ENCODE measurements at places on chromosomes 13 and 19.

- DNase-seq, result no peak
Measured at GRCh38 chr13:97202761-97203160, 19.4 kb upstream of the MBNL2 start.

DNA sequence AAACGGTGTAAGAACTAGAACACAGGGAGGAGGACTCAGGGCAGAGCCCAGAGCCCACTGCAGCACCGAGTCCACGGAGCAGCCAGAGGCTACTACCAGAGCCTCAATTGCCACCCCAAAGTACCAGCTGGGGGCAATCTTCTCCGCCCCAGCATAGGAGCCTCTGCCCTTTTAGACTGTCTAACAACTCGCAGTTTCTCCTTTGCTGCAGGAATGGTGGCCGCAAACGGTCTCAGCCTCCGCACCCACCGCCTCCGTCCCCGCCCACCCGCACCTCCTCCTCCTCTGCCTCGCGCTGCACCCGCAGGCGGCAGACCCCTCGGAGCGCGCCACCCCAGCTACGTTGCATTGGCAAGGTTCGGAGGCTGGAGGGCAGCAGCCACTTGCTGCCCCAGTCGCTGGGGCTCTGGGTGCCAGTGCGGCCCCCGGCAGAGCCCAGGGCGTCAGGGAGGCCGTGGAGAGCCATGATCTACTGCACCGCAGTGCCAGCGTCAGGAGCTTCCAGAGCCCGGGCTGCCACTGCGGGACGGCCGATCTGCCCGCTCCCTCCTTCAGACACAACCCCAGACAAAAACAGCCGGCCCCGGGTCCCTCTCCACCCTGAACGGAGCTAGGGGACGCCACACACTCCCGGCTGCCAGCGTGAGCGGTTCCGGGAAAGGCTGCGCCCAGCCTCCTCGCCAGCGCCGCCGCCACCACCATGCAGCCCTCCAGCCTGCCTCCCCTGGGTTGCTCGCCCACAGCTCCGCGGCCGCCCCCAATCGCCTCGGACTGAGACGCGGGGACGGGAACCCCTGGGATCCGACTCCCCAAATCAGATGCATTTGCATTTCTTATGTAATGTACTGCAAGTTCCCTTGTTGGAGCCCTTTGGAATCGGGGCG, 1.8 kb downstream of the FGF14 start:
- DNase-seq, result peak; percentile 19

- DNase-seq, result no peak
Measured at GRCh38 chr13:113651511-113652403, 6.2 kb downstream of the ATP4B start.

- peak; percentile 77 for DNase-seq
Measured at GRCh38 chr19:6138066-6138465, 2.6 kb downstream of the ACSBG2 start.

DNA sequence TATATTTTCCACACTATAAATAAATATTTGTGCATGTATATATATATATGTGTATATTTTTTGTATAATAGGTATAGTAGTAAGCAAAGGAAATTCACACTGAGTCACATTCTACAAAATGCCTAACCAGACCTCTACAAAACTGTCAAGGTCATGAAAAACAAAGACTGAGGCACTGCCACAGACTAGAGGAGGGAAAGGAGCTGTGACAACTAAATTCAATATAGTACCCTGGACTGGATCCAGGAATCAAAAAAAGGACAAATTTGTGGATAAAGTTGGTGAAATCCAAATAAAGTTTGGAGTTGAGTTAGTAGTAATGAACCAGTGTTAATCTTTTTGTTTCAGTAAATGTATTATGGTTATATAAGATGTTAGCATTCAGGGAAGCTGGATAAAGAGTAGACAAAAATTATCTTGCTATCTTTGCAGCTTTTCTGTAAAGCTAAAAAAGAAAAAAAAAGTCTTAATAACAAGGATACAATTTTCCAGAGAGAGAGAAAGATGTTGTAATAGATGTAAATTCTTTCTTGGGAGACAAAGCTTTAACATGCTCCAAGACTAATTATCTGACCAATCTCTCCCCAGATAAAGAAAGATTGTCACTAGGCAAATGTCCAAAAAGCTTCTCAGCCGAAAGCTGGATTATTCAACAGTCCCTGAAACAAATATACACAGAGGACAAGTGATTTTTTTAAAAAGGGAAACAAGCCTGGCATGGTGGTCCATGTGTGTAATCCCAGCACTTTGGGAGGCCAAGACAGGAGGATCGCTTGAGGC, 19.1 kb downstream of the SYDE1 start:
- DNase-seq, result no peak

DNA sequence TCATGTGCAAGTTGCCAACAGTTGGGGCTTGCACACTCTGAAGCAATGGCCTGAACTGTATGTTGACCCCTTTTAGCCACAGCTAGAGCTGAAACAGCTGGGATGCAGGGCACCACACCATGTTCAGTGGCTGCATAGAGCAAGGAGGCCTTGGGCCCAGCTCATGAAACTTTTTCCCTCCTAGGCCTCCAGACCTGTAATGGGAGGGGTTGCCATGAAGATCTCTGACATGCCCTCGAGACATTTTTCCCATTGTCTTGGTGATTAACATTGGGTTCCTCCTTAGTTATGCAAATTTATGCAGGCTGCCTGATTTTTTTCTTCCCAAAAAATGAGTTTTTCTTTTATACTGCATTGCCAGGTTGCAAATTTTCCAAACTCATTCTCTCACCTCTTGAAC, 165.1 kb upstream of the PRR20A start:
- no peak for DNase-seq

DNA sequence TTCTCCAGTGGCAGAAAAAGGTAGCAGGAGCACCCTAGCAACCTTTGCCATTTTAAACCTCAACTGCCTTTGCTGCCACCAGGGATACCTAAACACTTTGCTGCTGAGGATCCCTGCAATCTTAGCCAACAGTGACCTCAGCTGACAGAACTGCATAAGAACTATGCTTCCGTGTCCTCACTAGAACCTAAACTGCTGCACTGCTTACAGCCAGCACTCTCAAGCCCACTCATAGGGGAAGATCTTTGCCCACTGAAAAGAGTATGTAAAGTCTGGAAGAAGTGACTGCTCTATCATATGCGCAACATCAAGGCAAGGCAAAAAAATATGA, 270.0 kb upstream of the PCDH20 start:
- peak; percentile 17 for DNase-seq

- DNase-seq, result peak; percentile 20
Measured at GRCh38 chr13:21050288-21051197, 10.8 kb downstream of the LATS2 start.

- no peak for DNase-seq
Measured at GRCh38 chr19:45960595-45961235, 12.9 kb downstream of the NOVA2 start.

DNA sequence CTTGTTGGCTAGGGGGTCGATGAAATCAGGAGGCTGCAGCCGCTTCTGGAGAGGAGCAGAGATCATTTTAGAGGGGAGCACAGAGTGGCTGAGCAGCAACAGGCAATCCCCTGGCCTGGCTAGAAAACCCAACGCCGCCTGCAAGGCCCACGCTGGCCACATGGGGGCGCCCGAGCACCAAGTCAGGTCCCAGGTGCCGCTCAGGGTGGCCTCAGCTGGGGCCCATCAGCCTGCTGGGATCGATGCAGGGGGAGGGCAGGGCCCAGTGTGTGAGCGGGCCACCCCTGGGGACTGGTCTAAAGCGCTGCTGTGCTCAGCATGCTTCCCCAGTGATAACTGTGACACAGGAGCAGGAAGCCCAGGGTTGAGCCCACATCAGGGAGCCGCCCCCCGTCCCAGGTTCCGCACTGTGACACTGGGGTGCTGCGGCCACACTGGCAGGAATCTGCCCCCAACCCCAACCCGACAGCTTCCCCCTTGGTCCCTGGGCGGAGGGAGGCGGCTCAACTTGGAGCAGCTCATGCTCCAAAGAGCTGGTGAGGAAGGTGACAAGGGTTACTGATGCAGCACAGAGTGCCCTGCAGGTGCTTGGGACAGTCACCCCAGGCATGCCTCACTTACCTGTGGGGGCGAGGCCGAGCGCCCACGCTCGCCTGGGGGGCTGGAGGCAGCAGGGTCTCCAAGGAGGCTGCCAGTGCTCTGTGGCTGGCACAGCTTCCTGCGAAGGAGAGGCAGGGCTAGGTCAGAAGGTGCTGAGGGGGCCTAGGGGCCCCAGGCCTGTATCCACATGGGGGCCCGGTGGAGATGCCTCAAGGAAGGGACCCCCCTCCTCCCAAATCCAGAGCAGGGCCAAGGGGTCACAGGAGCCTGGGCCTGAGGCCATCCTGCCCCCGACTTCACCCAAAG, 13.3 kb upstream of the ISYNA1 start:
- peak; percentile 71 for DNase-seq

DNA sequence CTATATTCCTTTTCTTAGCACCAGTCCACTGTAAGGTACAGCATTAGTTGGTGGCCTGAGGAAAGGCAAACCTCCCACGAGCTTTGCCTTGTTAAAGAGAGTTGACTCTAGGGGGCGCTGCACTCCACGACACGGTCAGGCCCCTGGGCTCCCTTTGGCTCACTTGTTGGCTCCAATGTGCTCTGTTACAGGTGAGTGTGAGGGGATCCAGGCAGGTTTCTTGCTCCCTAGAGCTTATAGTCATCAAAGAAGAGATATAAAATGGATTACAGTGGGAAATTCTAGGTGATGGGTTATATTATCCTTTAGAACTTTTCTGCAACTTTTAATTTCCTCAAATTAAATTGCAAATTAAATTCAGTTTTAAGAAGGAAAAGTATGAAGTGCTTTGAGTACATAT, 3.7 kb downstream of the WDR87 start:
- peak; percentile 83 for DNase-seq

DNA sequence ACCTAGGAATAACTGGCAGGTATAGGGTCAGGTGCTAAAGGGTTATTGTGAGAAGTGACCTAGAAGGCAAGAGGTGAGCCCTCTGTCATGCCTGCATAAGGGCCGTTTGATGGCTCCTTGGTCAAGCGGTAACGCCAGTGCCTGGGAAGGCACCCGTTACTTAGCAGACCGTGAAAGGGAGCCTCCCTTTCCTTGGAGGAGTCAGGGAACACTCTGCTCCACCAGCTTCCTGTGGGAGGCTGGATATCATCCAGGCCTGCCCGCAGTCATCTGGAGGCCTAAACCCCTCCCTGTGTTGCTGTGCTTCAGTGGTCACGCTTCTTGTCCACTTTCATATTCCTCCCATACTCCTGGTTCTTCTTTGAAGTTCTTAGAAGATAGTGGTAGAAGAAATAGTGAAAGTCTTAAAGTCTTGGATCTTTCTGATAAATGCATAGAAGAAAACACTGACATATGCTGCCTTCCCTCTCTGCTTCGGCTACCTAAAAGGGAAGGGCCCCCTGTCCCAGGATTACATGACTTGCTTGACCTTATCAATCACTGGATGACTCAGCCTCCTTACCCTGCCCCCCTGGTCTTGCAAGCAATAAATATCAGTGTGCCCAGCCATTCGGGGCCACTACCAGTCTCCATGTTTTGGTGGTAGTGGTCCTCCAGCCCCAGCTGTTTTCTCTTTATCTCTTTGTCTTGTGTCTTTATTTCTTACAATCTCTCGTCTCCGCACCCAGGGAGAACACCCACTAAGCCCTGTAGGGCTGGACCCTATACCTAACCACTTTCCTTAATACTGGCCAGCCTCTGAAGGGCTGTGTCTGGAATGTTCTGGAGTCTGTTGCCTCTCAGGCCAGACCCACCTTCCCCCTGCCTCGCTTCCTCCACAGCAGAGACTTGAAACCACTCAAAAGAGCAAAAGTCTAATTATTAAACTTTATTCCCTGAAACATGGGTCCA, 16.1 kb upstream of the ABCC4 start:
- DNase-seq, result peak; percentile 86

GRCh38 chr19:55146078-55146704, 2.8 kb downstream of the TNNT1 start:
- peak; percentile 32 for DNase-seq

DNA sequence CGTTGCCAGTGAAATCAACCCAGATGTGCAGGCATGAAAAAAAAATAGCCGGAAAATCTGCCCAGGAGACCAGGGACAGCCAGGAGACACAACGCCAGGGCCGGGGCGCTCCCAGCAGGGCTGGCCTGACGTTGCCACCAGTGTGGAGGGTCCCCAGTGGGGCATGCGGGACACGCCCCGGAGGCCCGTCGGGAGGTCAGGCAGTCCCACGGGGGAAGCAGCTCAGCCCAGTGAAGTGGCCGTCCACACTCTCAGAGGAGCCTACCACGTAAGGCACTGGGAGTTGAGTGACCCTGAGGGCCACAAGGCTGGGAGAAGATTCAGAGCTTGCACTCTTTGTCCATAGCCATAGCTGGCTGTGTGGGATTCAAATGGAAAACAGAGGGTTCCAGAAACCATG, 53.2 kb upstream of the GAS6 start:
- no peak for DNase-seq

DNA sequence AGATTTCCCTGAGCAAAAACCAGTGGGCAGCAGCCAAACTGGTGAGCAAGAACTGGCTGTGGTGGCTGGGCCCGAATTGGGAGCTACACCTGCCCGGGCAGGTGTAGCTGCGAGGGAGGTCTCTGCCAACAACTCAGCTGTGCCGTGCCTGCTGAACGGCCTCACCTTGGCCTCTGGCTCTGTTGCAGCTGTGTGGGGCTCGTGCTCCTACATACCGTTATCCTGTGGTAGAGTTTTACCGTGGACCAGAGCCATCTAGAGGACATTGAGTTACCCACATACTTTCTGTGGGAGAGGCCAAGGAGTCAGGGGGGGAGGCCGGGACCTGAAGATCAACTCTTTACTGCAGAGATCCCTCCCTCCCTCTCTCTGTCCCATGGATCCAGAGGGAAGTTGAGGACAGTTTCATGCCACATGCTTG, 113.2 kb downstream of the TM9SF2 start:
- DNase-seq, result peak; percentile 52

DNA sequence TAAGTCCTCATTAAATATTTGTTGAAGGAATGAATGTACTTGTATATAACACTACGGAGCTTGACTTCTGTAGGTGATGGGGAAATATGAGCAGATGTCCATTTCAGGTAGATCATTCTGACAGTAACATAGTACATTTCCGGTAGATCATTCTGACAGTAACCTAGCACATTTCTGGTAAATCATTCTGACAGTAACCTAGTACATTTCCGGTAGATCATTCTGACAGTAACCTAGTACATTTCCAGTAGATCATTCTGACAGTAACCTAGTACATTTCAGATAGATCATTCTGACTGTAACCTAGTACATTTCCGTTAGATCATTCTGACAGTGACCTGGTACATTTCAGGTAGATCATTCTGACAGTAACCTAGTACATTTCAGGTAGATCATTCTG, 2.5 kb downstream of the PHF11 start:
- DNase-seq, result no peak

GRCh38 chr19:13507053-13507611, 853 bp upstream of the CACNA1A start:
- no peak for DNase-seq

DNA sequence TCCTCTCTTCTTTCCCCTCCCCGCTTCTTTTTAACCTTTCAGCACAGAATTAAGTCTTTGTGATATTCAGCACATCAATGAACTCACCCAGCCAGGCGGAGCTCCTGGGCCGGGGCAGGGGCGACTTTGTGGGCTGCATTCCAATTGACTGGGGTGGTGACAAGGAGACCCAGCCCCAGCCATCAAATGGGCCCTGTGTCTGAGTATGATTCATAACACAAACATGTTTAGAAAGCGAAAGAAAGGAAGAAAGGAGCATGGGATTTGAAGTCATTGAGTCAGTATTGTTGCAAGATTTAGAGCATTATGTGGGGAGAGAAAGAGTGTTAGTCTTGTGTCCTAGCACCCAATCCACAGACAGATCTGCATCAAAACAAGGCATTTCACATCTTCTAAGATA, 185.3 kb downstream of the LHFPL6 start:
- peak; percentile 73 for DNase-seq
